Stimulated activated CD8-positive, alpha-beta memory T cell treated with anti-CD3 and anti-CD28 coated beads, Interleukin-4, amount 100 ng/mL, for 4 hours (primary cell): ENCODE measurements at places on chromosomes 2 and 18.

- no peak for DNase-seq
These were observed 49.0 kb downstream of the CAPN13 start for GRCh38 chr2:30758191-30758651.

DNA sequence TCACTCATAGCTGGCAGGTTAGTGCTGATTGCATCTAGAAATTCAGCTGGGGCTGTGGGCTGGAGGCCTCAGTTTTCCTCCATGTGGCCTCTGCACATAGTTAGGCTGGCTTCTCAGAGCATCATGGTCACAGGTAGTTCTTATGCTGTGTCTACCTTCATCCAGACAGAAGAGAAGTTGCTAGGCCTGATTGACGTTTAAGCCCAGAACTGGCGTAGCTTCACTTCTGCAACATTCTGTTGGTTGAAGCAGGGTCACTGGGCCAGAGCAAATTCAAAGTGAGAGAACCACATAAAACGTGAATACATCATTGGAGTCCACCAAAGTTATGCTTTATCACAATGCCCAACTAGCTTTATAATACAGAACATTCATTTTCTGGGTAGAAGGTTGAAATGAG, 116.0 kb downstream of the SPP2 start:
- no peak for DNase-seq

DNA sequence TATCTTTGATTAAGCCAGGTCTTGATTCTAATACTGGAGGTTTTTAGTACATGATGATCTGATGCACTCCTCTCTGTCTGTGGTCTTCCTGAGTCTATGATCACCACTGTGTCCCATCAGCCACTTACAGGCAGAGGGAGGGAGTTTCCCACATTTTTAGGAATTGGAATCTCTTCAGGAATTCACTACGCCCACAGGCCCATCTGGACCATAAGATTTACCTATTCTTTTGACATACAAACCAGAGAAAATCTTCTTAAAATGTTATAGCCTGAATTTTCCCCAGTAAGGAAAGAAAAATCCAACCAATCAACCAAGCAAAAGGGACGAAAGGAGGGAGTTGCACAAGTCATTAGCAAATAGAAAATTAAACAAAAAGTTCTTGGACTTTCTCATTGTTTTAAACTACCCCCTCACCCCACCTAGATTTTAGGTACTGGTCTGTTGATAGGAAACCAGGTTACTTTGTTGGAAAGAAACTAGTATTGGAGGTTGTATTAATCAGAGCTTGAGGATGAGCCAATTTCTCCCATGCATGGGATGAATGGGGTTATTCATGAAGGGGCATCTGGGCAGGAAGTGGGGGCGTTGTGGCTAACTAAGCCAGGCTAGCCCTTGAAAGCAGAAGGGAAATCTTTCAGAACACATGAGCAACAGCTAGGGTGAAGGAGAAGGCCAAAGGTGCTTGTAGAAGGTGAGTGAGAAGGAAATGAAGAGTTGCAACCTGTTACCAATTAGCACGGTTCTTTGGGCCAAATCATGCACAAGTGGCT, 328.2 kb upstream of the MEX3C start:
- no peak for DNase-seq

GRCh38 chr2:192498747-192499146, 304.0 kb upstream of the TMEFF2 start:
- no peak for DNase-seq

DNA sequence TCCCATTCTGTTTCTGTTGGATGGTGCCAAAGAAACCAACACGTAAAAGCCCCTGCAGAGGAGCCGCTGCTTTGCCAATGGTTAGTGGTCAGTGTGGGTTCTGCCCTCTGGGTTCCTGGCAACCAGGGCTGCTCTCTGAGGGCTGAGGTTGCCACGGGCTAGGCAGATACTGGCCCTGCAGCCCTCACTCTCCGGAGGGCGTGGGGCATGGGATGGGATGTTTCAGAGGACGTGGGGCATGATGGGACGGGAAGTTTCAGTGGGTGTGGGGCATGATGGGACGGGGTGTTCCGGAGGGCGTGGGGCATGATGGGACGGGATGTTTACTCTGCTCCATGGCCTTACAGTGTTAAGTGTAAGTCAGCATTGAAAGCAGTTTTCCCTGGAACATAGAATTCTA, 34.2 kb downstream of the ADI1 start:
- DNase-seq, result no peak

DNA sequence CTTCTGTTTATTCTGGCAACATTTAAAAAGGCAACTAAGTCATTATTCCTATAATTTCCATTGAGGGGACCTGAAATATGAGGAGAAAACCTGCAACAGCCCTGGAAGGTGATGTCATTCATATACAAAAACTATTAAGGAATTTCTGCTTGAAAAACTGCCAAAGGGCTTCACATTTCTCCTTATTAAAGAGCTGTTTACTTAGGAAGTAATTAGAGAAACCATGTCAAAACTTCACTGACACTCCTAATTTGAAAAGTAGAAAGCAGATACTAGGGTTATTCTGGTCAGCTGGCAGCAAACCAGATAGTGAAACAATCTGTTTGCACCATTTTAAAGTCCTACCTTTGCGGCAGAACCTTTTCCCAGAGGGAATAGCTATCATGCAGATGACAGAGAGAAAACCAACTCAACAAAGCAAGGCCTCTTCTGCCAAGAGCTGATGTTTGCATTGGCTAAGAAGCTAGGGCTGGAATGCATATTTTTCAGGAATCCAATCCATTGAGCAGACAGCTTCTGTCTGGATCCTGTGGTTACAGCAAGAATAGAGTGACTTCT, 592.2 kb upstream of the SYT4 start:
- DNase-seq, result no peak

- no peak for DNase-seq
These were observed 15.6 kb upstream of the SNED1 start for GRCh38 chr2:240982821-240983281.

DNA sequence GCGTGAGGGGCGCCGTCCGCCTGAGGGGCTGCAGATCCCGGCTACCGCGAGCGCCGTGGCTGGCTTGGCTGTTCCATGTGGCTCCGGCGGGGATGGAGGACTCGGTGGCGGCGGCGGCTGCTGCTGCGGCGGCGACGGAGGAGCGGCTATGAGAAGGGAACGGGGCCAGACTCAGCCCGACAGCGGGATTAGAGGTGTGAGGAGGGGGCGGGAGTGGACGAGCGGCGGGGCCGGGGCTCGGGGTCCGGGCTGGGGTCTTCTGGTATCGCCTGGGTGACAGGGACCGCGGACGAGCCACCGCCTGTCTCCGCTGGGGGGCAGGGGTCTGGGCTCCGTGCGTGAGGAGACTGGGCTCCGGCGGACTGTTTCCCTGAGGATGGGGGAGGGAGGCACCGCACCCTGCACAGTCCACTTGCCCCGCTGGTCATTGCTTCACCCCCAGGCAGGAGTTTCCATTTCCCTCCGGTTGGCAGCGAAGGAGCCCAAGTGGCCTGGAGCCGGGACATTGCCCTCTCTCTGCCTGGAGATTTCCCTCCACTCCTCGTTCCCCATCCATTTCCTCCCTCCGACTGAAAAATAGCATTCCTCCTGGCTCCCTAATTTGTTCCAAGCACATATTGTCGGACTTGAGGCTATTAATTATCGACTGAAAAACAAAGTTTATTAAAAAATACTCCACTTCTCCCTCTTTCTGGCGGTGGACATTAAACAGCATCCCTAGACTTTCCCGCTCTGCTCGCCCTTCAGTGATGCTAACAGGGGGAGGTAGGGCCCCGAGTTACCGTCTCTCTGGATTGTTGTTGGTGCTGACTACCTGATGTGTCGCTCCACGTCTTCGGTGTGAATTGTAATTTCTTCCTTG, 577 bp downstream of the EHBP1 start:
- no peak for DNase-seq

DNA sequence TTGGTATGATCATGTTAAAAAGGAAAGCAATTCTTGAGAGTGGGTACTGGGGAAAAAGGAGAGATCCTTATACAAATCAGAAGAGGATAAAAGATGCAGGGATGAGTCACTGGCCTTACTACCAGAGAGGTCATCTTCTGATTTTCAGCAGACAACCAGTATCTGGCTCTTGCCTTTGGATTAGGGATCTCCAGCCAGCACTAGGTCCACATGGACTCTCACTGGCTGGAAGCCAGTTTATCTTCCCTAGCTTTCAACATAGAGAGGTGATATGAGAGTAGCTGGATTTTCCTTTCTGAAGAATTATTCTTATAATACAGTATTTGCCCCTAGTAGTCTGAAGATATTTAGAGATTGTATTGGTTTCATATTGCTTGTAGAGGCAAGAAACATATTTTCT, 30.2 kb downstream of the CERKL start:
- DNase-seq, result no peak

DNA sequence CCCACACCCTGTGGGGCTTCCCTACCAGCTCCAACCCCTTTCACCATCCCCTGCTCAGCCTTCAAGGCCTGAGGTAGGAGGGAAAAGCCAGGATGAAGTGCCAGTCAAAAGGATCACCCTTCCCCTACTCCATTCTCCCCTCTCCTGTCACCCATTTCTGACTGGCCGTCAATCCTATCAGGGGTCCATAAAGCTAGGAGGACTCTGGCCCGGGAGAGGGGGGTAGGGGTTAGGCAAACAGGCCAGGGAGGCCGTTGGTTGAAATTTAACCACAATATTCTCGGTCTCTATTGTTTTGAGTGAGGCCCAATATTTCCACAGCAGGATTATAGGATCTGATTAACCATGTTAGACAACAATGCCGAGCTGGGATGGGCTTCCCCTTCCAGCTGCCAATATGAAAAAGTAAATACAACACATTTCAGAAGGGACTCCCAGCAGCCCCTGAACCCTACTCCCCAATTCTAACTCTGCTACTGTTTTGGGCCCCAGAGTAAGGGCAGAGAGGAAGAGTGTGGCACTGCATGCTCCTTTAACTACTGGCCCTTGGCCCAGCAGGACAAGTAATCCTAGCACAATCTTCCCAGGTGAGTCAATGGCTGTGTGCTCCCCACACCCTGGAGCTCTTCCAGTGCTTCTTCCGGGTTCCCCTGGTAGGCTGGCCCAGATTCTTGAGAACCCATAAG, 10.6 kb upstream of the IHH start:
- DNase-seq, result no peak

DNA sequence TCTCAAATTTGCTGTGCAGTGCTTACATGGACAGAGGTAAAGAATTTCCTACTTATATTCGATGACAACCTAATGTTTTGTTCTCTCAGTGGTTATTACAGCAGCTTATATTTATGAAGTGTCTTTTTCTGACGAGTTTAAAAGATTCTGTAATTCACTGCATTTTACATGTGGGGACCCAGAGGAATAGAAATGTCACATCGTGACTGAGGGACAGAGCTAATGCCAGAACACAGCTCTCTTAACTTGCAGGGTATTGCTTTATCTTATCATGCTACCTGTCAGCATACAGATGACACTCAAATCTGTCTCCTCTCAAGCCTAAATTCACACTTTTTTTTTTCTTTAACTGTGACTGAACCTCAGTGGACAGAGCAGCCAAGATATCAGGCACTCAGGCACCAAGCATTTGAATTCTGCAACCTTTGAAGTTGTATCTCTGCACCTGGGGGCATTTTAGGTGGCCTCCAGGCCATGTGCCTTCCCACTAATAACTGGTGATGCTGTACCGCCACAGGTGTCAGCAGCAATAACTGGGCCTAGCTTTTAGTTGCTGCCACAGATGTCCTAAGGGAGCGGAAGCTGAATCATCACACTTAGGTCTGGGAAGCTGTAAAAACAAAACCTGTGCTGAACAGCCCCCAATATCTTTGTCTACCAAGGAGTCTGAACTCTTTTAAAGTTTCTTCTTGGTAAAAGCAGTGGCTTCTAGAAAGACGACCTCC, 315.8 kb upstream of the NRP2 start:
- no peak for DNase-seq

DNA sequence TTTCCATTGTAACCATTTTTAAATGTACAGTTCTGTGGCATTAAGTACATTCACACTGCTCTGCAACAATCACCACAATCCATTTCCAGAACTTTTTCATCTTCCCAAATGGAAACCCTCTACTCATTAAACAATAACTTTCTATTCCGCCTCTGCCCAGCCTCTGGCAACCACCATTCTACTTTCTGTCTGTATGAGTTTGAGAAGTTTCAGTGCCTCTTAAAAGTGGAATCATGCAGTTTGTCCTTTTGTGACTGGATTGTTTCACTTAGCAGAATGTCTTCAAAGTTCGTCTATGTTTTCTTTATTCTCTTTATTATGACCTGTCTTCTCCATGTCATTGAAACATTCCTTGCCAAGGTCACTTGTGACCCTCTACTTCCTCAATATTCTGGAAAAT, 22.0 kb upstream of the PELI1 start:
- DNase-seq, result no peak

- no peak for DNase-seq
These were observed 214.2 kb downstream of the MREG start for GRCh38 chr2:215799194-215799593.

GRCh38 chr2:99735753-99736152, 245.9 kb upstream of the REV1 start:
- no peak for DNase-seq

DNA sequence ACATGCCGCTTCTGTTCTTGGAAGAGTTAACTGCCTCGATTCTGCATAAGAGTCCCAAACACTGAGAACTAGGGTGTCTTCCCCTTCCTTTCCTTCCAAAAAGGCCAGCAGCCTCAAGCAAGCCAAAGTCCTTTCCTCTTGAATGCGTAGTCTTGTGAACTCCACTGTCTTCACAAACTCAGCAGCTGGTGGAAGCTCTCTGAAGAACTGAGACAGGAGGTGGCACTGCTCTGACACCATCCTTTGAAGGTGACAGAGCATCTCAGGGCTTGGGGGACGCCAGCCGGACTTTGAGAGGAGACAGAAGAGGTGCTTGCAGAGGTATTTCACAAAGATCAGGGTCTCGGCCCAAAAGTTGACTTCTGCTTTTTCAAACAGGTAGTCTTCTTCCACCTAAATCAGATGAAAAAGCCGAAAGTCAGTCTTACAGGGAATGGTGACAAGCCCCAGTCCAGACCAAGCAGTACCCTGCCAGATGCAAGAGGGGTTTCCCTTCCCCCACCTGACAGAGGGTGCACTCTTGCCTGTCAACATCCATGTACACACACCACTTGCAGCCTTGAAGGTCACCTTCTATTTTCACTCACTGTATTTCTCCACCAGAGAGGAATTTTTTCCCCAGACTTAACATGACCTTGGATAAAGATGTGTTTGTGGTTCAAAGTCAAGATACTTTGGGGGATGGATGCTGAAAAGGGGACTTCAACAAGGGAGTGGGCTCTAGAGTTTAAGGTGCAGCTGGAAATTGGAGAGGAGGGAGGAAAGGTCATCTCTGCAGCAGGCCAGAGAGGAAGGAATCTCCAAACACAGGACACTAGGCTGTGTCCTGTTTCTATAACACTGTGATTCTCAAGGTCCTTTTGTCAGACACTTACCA, 4.8 kb upstream of the ZFP36L2 start:
- DNase-seq, result no peak
